ENCODE measurements at places on chromosomes 6 and 20.

GRCh38 chr6:43101497-43101896 lies 25.4 kb downstream of the PTK7 start:
- DNase-seq, result no peak

DNA sequence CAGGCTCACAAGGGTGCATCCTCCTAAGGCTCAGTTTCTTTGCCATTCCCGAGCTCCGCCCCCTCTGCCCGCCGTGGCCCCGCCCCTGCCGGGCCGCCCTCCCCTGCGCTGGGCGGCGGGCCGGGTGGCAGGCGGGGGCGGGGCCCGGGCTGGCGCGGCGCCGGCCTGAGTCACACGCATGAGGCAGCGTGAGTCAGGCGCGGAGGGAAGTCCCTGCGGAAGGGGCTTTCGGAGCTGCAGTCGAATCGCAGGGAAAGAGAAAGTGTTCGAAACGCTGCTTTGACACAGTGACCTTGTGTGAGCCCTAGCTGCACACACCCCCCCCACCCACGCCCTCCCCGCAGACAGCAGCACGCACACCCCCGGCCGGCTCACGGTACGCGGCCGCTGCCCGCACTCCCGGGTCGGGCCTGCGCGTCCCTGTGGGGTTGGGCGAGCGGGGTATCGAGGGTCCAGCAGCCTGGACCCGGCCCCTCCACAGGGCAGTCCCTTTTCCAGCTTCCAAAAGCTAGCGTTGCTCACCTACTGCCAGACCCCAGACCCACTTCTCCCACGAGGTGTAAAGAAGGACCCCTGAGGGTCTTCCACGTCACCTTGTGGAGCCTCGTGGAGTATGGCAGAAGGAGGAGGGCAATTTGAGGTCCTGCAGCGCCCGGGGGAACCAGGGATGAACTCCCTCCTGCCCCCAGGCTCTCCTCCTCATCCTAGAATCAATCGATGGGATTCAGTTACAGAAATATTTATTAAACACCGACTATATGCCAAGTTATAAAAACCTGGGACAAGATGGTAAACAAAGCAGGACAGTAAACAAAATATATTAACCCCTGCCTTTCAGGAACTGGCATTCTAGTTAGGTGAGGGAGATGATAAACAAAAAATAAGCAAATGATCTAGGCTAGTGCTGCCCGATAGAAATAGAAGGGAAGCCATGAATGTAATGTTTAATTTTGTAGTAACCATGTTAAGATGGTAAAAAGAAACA lies 12.4 kb upstream of the HMGA1 start:
- peak; percentile 96 for DNase-seq

GRCh38 chr6:25834950-25835349 lies 3.1 kb upstream of the SLC17A1 start:
- DNase-seq, result no peak

DNA sequence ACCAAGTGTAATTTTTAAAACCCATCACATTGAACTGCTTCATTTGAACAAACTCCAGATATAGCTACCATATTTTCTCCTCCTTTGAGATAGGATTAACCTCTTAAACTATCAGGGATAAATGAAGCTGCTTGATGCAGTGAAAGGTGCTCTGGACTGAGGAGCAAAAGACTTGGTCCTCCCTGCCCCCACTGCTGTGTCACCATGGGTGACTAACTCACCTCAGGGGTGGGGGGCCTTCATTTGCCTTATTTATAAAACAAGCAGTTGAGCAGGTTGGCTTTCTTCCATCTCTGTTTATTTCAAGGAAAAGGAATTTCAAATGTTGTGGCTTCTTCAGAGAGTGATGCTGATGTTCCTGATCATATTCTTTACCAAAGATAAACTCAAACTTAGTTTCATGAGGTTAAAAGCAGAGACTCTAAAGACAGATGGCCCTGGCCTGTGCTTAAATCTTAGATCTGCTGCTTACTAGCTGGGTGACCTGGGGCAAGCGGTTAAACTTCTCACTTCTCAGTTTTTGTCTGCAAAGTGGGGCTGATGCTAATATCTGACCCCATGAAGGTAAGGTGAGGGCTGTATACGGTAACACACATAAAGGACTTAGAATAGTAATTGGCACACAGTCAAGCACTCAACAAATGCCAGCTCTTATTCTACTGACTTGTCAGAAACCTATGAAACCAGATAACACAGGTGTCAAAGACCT lies 50.5 kb downstream of the FHL5 start:
- DNase-seq, result no peak

GRCh38 chr6:116087437-116088027 lies 13.1 kb upstream of the NT5DC1 start:
- no peak for DNase-seq

- no peak for DNase-seq
Observed at GRCh38 chr6:3273707-3274521, 15.2 kb downstream of the PSMG4 start.

GRCh38 chr20:10661261-10661660 lies 12.5 kb downstream of the JAG1 start:
- DNase-seq, result no peak
